ENCODE measurements at places on chromosomes 3 and 15. TPM values are rescaled to one million over a fixed set of nuclear protein-coding genes. Genes with fewer than 3 reads are reported as not detected.

CFAP100 gene
- not detected for total RNA-seq

ALS2CL gene
- total RNA-seq = 93.6 TPM

TNFSF10 gene
- 0.25 TPM for total RNA-seq

TTLL13 gene
- total RNA-seq = not detected

AADACL2 gene
- not detected for total RNA-seq

EPM2AIP1 gene
- 12.9 TPM for total RNA-seq

KCNAB1 gene
- 0.44 TPM for total RNA-seq

SH2D7 gene
- total RNA-seq = not detected

C3orf49 gene
- total RNA-seq = not detected

SLC28A1 gene
- not detected for total RNA-seq

RGMA gene
- 0.51 TPM for total RNA-seq

PCLAF gene
- total RNA-seq = 8.6 TPM

XYLB gene
- total RNA-seq = 4.4 TPM

SERPINI2 gene
- total RNA-seq = not detected

FANCD2OS gene
- not detected for total RNA-seq

SATB1 gene
- total RNA-seq = 0.23 TPM

CLDN18 gene
- not detected for total RNA-seq

KNL1 gene
- 7.9 TPM for total RNA-seq

TGM5 gene
- 0.12 TPM for total RNA-seq

IL1RAP gene
- 46.5 TPM for total RNA-seq

SUSD5 gene
- 3.8 TPM for total RNA-seq

ZNF662 gene
- not detected for total RNA-seq

IL16 gene
- total RNA-seq = 0.72 TPM

CHST13 gene
- not detected for total RNA-seq

VWA5B2 gene
- not detected for total RNA-seq

MYH15 gene
- total RNA-seq = 0.19 TPM

CNTN6 gene
- total RNA-seq = not detected

SYNM gene
- 0.12 TPM for total RNA-seq

STXBP5L gene
- total RNA-seq = not detected

FBN1 gene
- 24.2 TPM for total RNA-seq

FRMD4B gene
- total RNA-seq = 39.0 TPM

ITPKA gene
- 13.5 TPM for total RNA-seq

IREB2 gene
- total RNA-seq = 50.1 TPM

All from MCF 10A (cell line).